Astrocyte (in vitro differentiated cells and primary cell): ENCODE measurements at places on chromosomes 3 and 15. TPM values are rescaled to one million over a fixed set of nuclear protein-coding genes. Genes with fewer than 3 reads are reported as not detected.

The KLF13 gene
- total RNA-seq: 31.0 and 33.6 TPM in 2 replicates

The TUSC2 gene
- total RNA-seq: 39.5 and 41.4 TPM in 2 replicates

- no peak for DNase-seq
- no peaks in the 10 kb centered on the region for H3K36me3 ChIP-seq
- H3K4me1 ChIP-seq: peaks cover 3% of the 10 kb centered on the region
- no peak overlapping the region for H3K4me3 ChIP-seq
- no peak overlapping the region for H3K27ac ChIP-seq
Measured at GRCh38 chr15:43316016-43316970, 14.1 kb downstream of the LCMT2 start.

DNA sequence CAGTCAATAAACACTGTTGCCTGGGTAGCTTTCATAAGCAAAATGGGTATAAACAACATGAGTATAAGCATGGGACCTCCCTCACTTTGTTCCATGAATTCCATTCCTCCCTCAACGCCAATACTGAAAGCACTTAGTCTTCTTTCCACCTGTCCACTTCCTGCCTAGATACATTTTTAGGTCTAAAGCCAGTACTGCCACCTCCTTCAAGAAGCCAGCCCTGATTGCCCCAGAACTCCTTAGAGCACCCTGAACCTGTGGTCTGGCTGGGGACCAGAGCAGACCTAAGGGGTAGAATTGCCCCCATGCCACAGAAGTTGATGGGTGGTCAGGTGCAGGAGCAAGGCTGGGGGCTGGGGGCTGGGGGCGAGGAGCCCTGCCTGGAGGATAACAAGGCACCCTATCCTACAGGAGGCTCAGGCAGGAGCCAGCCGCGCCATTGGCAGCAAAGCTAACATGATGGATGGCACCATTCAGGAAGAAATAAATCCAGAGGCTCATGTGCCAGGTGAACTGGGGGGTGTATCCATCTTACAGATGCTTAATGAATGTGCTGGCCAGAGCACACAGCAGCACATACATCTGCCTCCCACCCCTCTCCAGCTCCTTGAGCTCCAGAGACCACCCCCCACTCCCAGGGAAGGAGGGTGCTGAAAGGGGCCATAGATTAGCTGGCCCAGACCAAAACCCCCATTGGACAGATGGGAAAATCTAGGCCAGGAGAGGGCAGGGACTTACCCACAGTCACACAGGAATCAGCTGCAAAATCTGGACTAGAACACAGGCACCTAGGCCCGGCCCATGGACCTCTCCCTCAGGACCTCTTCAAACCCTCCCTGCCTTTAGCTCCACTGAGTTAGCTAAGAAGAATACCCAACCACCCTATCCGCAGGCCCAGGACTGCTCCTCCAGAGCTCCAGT is 113.8 kb upstream of the LINGO1 start:
- no peak for DNase-seq
- H3K4me1 ChIP-seq: no peaks in the 10 kb centered on the region
- no peak overlapping the region for H3K4me3 ChIP-seq
- H3K36me3 ChIP-seq: no peaks in the 10 kb centered on the region

DNA sequence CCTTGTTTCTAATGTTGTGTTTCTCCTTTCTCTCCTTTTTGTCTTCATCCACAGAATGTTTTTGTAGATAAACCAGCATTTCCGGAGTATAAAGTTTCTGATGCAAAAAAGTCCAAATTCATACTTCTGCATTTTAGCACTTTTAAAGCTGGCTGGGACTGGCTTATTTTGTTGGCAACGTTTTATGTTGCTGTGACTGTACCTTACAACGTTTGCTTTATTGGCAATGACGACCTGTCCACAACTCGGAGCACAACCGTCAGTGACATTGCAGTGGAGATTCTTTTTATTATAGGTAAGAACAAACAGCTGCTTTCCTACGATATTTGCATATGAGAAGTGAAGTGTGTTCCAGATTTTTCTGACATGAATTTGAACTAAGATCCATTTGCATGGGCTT is 199.4 kb downstream of the KCNH8 start:
- no peaks in the 10 kb centered on the region for H3K36me3 ChIP-seq
- H3K4me1 ChIP-seq: no peaks in the 10 kb centered on the region
- H3K27ac ChIP-seq: no peak overlapping the region
